Muscle of leg (tissue), 16 donors: ENCODE measurements at places on chromosomes 3 and 15. TPM values are rescaled to one million over a fixed set of nuclear protein-coding genes. Genes with fewer than 3 reads are reported as not detected.

- DNase-seq, result peak; percentile 10
- no peaks in the 10 kb centered on the region for H3K27me3 ChIP-seq
- H3K27ac ChIP-seq, result no peak overlapping the region
- no peaks in the 10 kb centered on the region for H3K36me3 ChIP-seq
- H3K4me3 ChIP-seq, result no peak overlapping the region
- no peaks in the 10 kb centered on the region for H3K4me1 ChIP-seq
Observed at GRCh38 chr3:78919021-78919755, 848.6 kb downstream of the ROBO1 start.

DNA sequence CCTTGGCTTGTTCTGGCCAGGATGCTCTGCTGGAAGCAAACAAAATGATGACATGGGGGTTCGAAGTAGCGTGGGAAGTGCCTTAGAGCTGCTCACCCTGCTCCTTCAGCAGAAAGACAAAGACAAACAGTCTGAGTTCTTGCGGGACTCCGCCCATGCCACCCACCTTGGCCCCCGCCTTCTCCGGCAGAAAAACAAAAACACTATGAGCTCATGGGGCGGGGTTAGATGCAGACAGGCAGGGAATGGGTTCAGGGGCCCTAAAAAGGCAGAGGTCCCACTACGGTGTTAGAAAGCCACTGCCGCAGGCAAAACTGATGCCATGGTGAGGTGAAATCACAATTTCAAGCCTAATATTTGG lies 9.7 kb upstream of the NCKIPSD start:
- H3K4me3 ChIP-seq, result no peak overlapping the region
- peak; percentile 43 for DNase-seq
- H3K36me3 ChIP-seq, result peaks cover 68% of the 10 kb centered on the region
- no peaks in the 10 kb centered on the region for H3K27me3 ChIP-seq
- H3K27ac ChIP-seq, result no peak overlapping the region

- no peaks in the 10 kb centered on the region for H3K4me1 ChIP-seq
- H3K36me3 ChIP-seq, result peaks cover 5% of the 10 kb centered on the region
- H3K27me3 ChIP-seq, result no peaks in the 10 kb centered on the region
- H3K4me3 ChIP-seq, result no peak overlapping the region
Observed at GRCh38 chr15:63135804-63136203, 14.1 kb downstream of the LACTB start.

DNA sequence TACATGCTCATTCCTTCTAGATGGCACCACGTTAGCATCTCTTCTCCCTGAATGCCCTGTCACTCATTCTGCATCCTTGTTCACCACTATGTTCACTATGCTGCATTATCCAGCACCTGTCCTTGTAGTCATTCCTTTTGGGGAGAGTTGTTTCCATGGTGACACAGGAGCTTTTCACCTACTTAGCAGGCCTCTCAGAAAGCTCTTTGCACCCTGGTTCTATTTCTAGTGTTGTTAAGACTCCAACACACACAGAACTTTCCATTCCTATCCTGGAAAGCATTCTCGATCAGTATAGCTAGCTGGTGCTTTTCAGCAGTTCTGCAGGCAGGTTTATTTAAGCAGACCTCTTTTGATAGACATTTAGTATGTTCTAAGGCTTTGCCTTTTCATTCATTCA lies 6.7 kb upstream of the RPL14 start:
- H3K4me3 ChIP-seq, result no peak overlapping the region
- H3K27ac ChIP-seq, result no peak overlapping the region
- no peak for DNase-seq
- H3K27me3 ChIP-seq, result no peaks in the 10 kb centered on the region
- H3K36me3 ChIP-seq, result peaks cover 18% of the 10 kb centered on the region

DNA sequence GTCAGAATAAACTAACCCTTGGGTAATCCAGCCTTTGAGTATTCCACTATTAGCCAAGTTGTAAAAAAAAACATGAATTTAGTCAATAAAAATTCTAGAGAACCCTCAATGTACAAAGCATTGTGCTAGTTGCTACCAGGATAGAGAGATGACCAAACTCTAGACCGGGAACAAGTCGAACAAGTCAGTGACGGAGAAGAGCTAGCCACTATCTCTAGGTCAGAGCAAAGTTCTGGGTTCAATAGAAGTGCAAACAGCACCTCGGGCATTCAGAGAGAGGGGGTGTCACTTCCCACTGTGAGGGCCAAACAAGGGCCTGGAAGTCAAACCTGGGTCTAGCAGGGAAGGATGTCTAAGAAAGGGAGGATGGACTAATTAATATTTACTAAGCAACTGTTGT lies 2.3 kb upstream of the ADCY5 start:
- H3K36me3 ChIP-seq, result no peaks in the 10 kb centered on the region
- no peak for DNase-seq
- H3K4me1 ChIP-seq, result peaks cover 9% of the 10 kb centered on the region

DNA sequence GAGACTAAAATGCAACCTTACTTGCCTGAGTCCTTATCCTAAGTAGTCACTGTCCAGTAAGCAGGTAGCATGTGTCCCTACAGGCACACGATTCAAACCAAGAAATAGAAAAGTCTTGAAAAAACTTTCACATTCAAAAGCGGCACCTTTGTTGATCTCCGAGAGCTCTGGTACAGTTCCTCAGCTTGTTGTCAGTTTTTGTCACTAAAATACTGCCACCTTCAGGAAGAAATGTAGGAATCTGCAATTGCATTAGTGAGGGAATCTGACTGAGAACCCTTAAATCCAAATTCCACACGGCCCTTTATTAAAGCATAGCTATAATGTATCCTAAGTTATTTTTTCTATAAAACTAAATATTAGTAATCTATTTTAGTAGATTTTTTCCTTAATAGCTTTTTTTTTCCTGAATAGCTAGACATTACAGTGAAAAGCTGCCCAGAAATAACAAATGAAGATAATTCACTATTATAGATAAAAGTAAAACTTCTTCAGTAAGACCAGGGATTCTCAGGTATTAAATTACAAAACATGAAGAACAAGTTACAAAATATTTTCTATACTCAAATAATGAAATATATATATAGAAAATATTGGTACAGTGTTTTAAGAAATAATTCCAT lies 44.0 kb downstream of the CCDC54 start:
- DNase-seq, result peak; percentile 86
- H3K36me3 ChIP-seq, result no peaks in the 10 kb centered on the region
- H3K4me3 ChIP-seq, result peak overlapping the region; percentile 49

GRCh38 chr3:121175083-121175482 lies 267.1 kb downstream of the STXBP5L start:
- DNase-seq, result no peak
- no peaks in the 10 kb centered on the region for H3K27me3 ChIP-seq
- H3K27ac ChIP-seq, result no peak overlapping the region
- H3K4me3 ChIP-seq, result no peak overlapping the region
- no peaks in the 10 kb centered on the region for H3K36me3 ChIP-seq
- H3K4me1 ChIP-seq, result no peaks in the 10 kb centered on the region

GRCh38 chr15:59140422-59141226 lies 35.7 kb downstream of the CCNB2 start:
- no peaks in the 10 kb centered on the region for H3K4me1 ChIP-seq
- no peaks in the 10 kb centered on the region for H3K27me3 ChIP-seq
- no peak for DNase-seq
- H3K27ac ChIP-seq, result no peak overlapping the region

- no peak for DNase-seq
- no peak overlapping the region for H3K4me3 ChIP-seq
- H3K27ac ChIP-seq, result no peak overlapping the region
- H3K27me3 ChIP-seq, result peaks cover 49% of the 10 kb centered on the region
- peaks cover 12% of the 10 kb centered on the region for H3K4me1 ChIP-seq
- no peaks in the 10 kb centered on the region for H3K36me3 ChIP-seq
Observed at GRCh38 chr3:14305324-14305723, 97.1 kb upstream of the SLC6A6 start.

GRCh38 chr15:25493823-25494526 lies 55.2 kb upstream of the UBE3A start:
- H3K27ac ChIP-seq, result no peak overlapping the region
- no peaks in the 10 kb centered on the region for H3K4me1 ChIP-seq
- DNase-seq, result no peak
- no peaks in the 10 kb centered on the region for H3K27me3 ChIP-seq

- no peaks in the 10 kb centered on the region for H3K27me3 ChIP-seq
- H3K4me1 ChIP-seq, result no peaks in the 10 kb centered on the region
- no peak overlapping the region for H3K27ac ChIP-seq
- no peak for DNase-seq
Observed at GRCh38 chr3:31102196-31102879, 207.9 kb upstream of the GADL1 start.

DNA sequence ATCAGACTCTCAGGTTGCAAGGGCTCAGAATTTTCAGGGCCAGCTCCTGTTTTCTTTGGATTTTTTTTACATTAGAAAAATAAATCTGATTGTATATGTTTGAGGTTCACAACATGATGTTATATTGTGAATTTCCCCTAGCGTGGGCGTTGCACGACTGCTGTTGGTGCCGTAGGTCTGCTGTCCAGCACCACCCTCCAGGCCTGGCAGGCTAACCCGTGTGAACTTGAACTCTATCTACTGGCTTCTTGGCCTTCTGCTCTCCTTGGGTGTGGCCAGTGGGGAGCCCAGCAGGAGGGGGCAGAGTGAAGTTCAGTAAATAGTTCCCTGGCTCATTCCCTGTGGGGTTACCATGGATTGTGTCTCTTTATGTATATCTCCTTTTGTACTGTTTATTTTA lies 80.5 kb upstream of the RORA start:
- DNase-seq, result no peak
- H3K27ac ChIP-seq, result no peak overlapping the region
- H3K4me1 ChIP-seq, result no peaks in the 10 kb centered on the region
- no peaks in the 10 kb centered on the region for H3K36me3 ChIP-seq
- H3K4me3 ChIP-seq, result no peak overlapping the region

GRCh38 chr15:85592148-85592547 lies 202.6 kb downstream of the KLHL25 start:
- H3K4me3 ChIP-seq, result no peak overlapping the region
- peaks cover 3% of the 10 kb centered on the region for H3K36me3 ChIP-seq
- peak overlapping the region; percentile 62 for H3K27ac ChIP-seq
- H3K4me1 ChIP-seq, result peaks cover 2% of the 10 kb centered on the region
- DNase-seq, result peak; percentile 93

DNA sequence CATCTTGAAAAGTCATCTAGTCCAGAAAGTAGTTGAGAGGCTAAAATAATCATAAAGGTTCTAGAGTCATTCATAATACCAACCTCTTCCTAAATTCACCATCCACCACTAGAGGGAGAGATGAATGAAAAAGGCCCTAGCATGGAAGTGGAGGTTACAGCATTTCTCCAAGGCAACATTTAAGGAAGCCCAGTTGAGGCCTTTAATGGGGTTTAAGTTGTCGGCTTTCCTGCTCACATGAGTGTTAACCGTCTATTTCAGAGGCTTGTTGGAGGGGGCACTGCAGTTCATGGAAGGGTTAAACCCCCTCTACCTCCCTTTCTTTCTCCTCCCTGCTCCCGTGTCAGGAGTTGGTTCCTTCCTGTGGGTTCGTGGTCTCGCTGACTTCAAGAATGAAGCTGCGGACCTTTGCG lies 3.8 kb upstream of the SLCO3A1 start:
- peaks cover 15% of the 10 kb centered on the region for H3K4me1 ChIP-seq
- peaks cover 23% of the 10 kb centered on the region for H3K27me3 ChIP-seq
- H3K4me3 ChIP-seq, result no peak overlapping the region
- no peak overlapping the region for H3K27ac ChIP-seq

The C15orf39 gene
- total RNA-seq, result 5.5 TPM

The ARPP21 gene
- 116 TPM for total RNA-seq

The TERB2 gene
- total RNA-seq, result not detected

The GRM2 gene
- 0.31 TPM for total RNA-seq

The C2CD4A gene
- under 0.01 TPM for total RNA-seq

The ZNF80 gene
- 0.04 TPM for total RNA-seq

The SAMD7 gene
- total RNA-seq, result not detected
